A172 (cell line): ENCODE measurements at places on chromosomes 12 and 14. TPM values are rescaled to one million over a fixed set of nuclear protein-coding genes. Genes with fewer than 3 reads are reported as not detected.

POLE gene
- 25.6 and 28.9 TPM in 2 replicates for total RNA-seq

MYH6 gene
- total RNA-seq: not detected in 2 replicates

ORMDL2 gene
- 9.0 and 16.7 TPM in 2 replicates for total RNA-seq

TAS2R43 gene
- not detected in 2 replicates for total RNA-seq

KITLG gene
- total RNA-seq: 5.0 and 7.8 TPM in 2 replicates

NXPH4 gene
- 5.3 and 5.8 TPM in 2 replicates for total RNA-seq

RPGRIP1 gene
- total RNA-seq: not detected in 2 replicates

GRIP1 gene
- not detected in 2 replicates for total RNA-seq

PRKAB1 gene
- total RNA-seq: 5.4 and 9.2 TPM in 2 replicates

EXOC3L4 gene
- total RNA-seq: 3.7 and 8.2 TPM in 2 replicates

MYF6 gene
- not detected in 2 replicates for total RNA-seq

ACVR1B gene
- total RNA-seq: 3.8 and 6.9 TPM in 2 replicates

- no peak for DNase-seq
Measured at GRCh38 chr14:29075761-29076160, 309.2 kb downstream of the FOXG1 start.

- DNase-seq: no peak
Measured at GRCh38 chr14:95831468-95831867, 45.2 kb upstream of the TUNAR start.

DNA sequence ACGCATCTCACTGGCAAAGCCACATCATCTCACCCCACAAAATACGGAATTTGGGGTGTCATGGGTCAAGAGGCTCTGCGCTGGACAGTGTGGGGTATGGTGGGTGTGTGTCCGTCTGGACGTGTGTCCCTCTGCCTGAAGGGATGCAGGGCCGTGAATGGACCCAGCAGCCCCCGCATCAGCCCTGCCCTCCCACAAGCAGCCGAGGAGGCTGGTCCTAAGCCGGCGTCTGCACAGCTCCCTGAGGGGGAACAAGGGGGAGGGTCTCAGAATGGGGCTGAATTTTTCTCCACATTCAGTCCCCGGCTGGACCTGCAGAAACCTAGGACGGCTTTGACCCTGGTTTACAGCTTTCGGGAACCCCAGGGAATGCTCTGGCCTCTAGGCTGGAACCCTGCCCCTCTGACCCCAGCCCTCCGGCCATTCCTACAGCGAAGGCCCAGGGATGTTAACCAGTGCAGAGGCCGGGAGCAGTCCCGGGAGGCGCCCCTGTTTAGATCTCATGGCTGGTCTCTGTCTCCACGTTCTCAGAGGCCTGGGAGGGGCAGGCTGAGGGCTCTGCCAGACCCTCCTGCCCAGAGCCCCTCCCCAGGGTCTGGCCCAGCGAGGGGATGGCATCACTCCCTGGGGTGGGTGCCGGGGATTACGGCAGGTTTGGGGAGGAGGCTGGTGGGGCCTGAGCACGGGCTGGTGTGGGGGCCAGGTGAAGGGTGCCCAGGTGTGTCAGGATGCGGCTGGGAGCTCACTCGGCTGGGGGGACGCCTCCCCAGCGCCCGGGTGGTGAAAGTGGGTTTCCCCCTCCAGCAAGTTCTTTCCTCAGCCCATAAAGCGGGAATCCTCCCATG is 156.5 kb upstream of the C14orf180 start:
- no peak for DNase-seq

GRCh38 chr14:90641615-90642243 is 174.5 kb downstream of the TTC7B start:
- DNase-seq: no peak

GRCh38 chr14:71418532-71419245 is 511.4 kb downstream of the PCNX1 start:
- DNase-seq: no peak

DNA sequence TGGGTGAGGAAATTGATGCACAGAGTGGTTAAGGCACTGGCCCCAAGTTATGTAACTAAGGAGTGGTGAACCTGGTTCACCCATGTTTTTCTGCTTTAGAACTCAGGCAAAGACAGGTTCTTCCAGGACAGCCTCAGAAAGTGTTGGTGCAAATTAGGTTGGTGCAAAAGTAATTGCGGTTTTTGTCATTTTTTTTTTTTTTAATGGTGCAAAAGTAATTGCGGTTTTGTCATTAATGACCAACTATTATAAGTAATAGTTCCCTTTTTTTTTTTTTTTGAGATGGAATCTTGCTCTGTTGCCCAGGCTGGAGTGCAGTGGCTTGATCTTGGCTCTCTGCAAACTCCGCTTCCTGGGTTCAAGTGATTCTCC is 5.2 kb upstream of the SSH1 start:
- DNase-seq: no peak

DNA sequence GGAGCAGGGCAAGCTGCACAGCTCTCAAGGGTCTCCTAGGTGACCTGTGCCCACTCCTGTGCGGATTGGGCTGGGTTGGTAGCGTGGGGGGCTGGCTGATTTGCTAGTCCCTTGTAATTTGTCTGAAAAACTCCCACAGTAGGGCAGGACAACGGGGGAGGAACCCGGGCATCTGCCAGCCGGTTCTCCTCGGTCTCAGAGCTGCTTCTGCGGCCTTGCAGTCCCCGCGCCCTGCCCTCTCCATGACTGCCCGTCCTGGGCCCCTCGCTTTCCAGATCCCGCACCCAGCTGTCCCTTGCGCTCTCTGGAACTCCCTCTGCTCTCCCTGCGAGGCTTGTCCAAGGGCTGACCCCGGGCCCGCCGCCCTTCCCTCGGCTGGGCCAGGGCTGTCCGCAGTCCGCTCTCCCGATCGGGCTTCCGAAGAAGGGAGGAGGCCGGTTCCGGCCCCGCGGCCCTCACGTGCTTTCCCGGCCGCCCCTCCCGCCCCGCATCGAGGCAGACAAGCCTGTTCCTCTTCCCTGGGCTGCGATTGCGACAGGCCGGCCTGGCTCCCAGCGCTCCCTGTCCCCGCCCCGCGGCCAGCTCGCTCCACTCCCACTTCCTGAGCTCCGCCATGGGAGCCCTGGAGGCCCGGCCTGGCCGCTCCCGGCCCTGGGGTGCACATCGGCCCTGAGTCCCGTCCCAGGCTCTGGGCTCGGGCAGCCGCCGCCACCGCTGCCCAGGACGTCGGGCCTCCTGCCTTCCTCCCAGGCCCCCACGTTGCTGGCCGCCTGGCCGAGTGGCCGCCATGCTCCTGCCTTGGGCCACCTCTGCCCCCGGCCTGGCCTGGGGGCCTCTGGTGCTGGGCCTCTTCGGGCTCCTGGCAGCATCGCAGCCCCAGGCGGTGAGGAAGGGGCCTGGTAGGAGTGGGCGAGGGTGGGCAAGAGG is at the start of gene LTBR:
LTBR (plus strand) TSS at position 591 of the 927 bp plus-strand sequence; CDS start at position 788, 197 bp downstream.
- no peak for DNase-seq

GRCh38 chr14:56490379-56490778 is 89.2 kb upstream of the TMEM260 start:
- DNase-seq: peak; percentile 10

- peak; percentile 99 for DNase-seq
Measured at GRCh38 chr14:90419200-90419599, 22.4 kb downstream of the CALM1 start.

GRCh38 chr12:116508145-116509121 is 50.7 kb upstream of the MAP1LC3B2 start:
- DNase-seq: no peak

DNA sequence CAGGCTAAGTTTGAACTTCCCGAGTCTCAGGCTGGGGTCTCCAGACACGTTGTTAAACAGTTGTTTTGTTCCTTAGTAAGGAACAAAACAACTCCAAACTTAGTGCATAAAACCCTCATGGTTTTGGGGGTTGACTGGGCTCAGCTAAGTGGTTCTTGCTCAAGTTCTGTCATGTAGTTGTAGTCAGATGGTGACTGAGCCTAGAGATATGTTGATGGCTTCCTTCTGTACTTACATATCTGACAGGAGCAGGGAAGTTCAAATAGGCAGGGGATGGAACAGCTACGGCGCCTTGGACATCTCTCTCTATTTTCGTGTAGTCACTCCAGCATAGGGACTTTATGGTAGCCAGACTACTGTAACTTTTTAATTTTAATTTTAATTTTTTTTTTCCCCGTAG is 45.7 kb downstream of the SPATS2 start:
- DNase-seq: no peak

- DNase-seq: no peak
Measured at GRCh38 chr14:33643426-33644181, 307.3 kb downstream of the EGLN3 start.

DNA sequence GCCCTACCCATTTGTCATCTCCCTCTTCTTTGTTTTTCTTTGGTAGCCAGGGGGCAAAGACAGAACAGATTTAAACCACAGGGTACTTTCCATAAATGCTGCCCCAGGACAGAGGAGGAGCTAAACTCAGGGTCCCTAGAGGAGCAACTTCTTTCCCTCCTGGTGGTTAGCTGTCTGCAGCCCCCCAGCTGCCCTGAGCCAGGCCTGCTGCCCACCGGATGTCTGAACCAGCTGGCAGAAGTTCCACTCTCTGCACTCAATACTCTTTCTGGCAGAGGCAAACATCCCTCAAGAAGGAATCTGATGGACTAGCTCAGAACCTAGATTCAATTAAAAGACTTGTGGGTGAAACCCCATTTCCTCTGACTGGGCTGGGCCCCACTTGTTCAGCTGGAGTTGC is 10.7 kb downstream of the VDR start:
- DNase-seq: no peak

DNA sequence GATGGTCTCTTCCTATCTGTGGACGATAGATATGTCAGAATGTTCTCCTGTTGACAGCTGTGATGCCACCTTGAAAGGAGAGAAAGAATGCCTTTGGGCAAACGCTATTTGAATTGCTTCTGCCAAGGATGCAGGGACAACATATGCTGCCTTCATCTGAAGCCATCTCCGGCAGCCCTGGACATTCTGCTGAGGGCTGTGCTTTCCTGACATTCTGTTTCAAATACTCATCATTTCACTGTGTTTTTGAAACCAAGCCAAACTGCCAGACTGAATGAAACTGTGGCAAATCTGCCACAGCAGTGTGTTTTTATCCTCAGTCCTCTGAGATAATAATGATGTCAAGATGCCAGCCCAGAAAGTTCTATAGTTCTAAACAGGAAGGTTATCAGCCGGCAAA is 85.8 kb upstream of the BCAT1 start:
- DNase-seq: no peak

- DNase-seq: no peak
Measured at GRCh38 chr12:86521870-86522269, 265.7 kb upstream of the MGAT4C start.
